ENCODE measurements at places on chromosomes 3 and 15.
A peak's percentile ranks its signal among the peaks of the same experiment; 100 is the strongest.

GRCh38 chr15:60419753-60420152, 22.0 kb upstream of the ANXA2 start:
- DNase-seq = no peak

DNA sequence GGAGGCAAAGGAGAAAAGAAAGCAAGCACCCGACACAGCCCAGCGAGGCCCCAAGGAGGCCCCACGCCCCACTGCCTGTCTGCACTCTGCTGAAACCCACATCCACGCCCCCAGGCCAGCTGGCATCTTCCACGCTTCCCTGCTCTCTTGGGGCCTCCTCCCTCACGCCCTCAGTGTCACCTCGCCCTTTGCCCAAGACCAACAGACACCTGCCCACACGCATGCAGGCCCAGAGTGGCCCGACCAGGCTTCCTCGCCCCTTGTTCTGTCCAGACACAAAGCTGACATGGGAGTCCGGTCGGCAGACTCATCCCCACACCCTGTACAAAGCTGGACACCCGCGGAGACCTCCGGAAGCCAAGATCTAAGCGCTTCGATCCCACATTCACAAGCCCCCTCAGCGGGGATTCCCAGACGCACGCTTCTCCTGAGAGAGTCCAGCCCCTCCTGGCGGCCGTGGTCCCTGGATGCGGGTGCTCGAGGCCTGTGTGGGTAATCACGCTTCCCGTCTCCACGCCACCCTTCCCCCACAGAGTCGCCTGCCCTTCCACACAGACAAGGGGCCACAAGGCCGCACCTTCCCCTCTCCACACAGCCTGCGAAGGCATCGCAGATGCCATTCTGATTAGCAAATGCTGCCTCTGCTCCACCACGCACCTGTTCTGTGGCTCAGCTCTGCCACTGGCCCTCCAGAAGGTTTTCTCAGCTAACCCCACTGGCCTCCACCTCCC, 176.6 kb downstream of the XXYLT1 start:
- no peak for DNase-seq

DNA sequence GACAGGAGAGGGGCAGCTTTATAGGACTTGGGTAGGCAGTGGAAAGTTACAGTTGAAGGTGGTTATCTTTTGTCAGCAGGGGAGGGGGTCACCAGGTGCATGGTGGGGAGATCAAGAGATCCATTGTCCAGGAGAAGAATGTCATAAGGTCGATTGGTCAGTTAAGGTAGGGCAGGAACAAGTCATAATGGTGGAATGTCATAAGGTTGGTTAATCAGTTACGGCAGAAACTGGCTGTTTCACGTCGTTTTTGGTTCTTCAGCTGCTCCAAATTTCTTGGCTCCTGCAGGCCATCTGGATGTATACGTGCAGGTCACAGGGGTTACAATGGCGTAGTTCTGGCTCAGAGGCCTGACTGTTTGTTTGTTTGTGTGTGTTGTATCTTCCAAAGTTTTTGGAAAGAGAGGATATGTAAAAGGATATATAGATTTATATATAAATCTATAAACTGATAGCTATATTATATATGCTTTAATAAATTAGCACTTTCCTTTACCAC, 565.1 kb downstream of the ZNF385D start:
- no peak for DNase-seq

- no peak for DNase-seq
Observed at GRCh38 chr3:177626045-177626444, 428.8 kb upstream of the TBL1XR1 start.

- DNase-seq = no peak
Observed at GRCh38 chr3:59257506-59257905, 207.7 kb upstream of the CFAP20DC start.

- peak; percentile 16 for DNase-seq
Observed at GRCh38 chr15:66654739-66655375, 47.2 kb upstream of the SMAD6 start.

- no peak for DNase-seq
Observed at GRCh38 chr3:28989646-28990089, 291.2 kb upstream of the RBMS3 start.

DNA sequence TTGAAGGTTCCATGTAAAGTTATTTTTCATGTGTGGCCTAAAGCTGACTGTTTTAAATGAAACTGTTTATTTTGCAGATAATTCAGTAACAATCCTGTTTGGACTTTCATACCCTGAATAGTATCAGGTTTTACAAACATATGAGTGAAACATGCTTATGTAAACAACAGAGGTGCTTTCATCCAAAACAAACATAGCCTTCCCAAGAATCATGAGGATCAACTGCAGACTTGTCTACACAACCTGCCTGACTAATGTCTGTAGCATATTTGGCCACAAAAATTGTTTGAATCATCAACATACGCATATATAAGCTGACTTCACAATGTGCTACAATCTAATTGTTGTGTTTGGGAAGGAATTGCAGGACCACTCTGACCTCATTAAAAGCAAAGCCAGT, 190.4 kb downstream of the DIPK2A start:
- DNase-seq = no peak

- DNase-seq = no peak
Observed at GRCh38 chr3:105956306-105956705, 87.5 kb upstream of the CBLB start.

DNA sequence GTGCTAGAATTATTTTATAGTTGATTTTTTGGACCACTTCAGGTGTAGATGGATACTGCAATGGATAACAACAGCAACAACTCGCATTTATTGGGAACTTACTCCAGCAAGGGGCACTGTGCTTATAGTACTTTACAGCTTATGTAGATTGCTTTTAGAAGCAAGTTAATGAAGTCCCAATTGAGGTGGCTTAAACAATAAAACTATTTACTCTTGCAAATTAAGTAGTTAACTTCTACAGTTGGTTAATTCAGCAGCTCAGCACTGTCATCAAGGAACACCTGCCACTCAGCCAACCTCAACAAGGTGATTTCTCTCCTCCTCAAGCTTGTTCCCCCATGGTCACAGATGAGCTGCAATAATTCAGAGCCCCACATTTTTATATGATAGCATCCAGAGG, 124.1 kb downstream of the RASA2 start:
- no peak for DNase-seq

DNA sequence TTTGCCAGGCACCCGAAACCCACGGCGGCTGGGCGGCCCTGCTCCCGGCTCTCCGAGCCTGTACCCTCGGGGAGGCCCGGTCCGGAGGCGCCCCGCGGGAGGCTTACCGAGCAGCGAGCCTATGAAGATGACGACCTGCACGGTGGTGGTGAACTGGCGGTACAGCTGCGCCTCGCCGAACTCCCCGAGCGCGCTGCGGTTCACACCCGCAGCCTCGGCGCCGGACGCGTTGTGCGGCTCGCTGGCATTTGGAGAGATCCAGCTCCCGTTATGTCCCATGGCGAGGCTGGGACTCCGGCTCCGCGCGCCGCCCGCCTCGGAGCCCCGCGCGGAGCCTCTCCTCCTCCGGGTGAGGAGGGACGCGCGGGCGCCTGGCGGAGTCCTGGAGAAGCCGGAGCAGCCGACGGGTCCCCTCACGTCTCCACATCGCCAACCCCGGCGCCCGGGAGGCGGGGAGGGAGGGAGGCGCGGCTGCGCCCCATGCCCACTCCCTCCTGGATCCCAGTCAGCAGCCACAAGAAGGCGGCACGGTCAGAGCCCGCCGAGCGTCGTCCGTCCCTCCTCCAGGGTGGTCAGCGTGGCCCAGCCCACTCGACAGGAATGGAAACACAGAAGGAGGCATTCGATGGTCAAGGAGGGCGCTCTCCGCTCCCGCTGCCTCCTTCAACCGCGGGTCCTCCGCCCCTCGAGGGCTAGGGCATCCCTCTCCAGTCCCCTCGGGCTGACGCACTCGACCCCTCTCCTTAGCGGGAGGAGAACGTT, at the start of gene GPR176:
Gene GPR176 (minus strand): TSS at position 519 of the 762 bp plus-strand sequence. CDS start 240 bp downstream, at position 279.
- peak; percentile 21 for DNase-seq

GRCh38 chr15:39819533-39819932, 36.9 kb upstream of the FSIP1 start:
- DNase-seq = no peak

DNA sequence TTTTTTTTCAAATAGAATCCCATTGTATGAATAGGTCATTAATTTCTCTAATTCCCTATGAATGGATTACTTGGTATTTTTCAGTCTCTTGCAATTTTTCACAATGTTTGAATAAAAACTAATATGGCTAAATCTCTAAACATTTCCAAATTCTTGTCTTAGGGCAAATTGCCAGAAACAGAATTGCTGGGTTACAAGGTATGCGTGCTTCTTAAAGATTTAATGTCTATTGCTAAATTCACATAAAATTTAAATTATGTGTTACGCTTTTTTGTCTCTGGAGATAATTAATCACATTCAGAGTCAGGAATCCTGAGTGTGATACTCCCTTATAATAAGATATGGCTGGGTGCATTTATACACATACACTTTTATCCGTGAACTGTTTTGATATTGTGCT, 264.5 kb upstream of the TBL1XR1 start:
- no peak for DNase-seq

GRCh38 chr3:10781981-10782380, 34.0 kb upstream of the SLC6A11 start:
- DNase-seq = no peak

DNA sequence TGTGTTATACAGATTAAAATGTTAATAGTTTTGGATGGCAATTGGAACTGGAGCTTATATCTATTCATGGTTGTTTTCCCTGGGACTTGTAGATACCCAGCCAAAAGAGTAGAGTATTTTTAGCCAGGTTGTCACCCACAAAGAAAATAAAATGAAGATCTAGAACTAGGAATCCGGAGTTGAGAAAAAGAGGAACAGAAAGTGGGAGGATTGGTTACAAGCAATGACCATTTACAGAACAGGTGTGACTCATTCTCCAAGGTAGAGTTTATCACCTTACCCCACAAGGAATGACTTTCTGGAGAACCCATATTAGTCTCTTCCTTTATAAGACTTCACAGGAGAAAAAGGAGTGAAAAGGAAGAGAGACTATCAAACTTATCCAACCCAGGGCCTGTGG, 99.8 kb downstream of the TMEM108 start:
- no peak for DNase-seq

DNA sequence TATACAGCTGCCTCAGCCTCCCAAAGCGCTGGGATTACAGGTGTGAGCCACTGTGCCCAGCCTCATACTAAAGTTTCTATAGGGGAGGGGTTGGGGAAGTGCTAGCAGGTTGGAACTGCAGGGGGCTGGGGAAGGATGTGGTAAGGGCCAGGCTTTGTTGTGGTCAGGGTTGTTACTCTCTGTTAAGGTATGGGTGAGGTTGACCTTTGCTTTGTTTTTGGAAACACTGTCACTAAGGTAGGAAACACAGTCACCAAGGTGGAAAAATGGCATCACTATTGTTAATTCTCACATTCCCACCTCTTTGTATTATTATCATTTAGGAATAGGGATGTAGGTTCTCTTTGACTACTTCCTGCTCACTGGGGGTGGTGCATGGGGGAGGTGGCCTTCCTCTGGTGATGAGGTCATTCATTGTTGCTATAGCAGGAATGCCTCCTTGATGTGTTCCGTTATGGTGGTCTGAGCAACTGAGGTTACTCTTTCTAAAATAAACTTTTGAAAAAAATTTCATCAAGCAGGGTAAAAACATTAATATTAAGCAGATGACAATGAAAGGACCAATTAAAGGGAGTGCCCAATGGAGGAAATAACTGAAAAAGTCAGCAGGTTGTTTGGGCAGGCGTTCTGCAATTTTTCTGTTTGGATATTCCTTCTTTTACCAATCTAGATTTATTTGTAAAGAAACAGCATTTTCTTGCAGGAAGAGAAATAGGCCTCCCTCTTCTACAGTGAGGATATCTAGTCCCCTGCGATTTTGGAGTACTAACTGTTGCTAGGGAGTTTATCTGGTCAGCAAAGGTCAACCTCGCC, 150.5 kb downstream of the WDR76 start:
- DNase-seq = peak; percentile 81

GRCh38 chr3:114307222-114307830, 13.5 kb downstream of the TIGIT start:
- DNase-seq = no peak

- DNase-seq = peak; percentile 23
Observed at GRCh38 chr3:69161587-69162307, 39.4 kb upstream of the LMOD3 start.

GRCh38 chr15:69793781-69794451, 303.8 kb downstream of the TLE3 start:
- no peak for DNase-seq

GRCh38 chr3:64685331-64685799, 2.4 kb downstream of the ADAMTS9 start:
- no peak for DNase-seq

DNA sequence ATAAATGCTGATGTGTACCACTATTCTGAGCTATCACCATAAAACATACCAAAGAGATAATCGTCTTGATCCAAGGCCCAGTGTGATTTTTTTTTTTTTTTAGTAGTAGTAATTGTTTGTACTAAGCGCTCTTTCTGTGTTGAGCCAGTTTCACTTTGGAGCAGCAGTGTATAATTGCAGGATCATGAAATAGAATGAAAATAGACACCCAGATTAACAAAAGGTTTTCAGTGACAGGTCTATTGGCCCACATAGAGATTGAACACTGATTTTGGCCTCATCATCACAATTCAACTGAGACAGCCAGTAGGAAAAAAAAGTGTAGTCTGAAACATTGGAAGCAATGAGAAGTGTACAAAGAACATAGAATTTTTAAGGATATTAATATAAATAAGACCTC, 749.8 kb downstream of the NAALADL2 start:
- no peak for DNase-seq

- DNase-seq = no peak
Observed at GRCh38 chr3:7630351-7630911, 769.5 kb downstream of the GRM7 start.

DNA sequence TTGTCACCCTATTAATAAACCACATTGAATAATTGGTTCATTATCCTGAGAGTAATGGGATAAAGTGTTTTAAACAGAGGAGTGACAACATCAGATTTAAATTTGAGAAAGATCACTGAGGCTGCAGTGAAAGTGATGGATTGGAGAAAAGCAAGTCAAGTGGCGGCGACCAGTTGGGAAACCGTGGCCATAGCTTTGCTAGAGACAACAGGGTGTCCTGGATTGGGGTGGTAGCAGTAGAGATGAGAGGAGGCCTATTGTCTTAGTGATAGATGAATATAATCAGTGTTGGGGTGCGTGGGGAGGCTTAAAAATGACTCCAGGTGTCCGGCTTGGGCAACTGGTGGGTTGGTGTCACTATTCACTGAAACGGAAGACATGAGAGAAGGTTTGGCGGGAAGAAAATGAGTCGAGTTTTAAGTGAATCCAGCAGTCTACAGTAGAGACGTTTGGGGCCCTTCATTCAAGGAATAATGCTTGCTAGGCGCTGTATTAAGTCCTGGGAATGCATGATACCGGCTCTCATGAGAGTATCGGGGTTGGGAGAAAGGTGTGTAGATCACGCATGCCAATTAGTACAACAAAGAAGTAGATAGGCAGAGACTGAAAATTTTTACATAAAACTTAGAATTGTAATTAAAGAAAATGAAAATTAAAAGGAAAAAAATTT, 819 bp downstream of the NEK4 start:
- DNase-seq = no peak

- DNase-seq = no peak
Observed at GRCh38 chr3:86828751-86829150, 162.2 kb downstream of the VGLL3 start.
